Endothelial cell of umbilical vein (primary cell): ENCODE measurements at places on chromosomes 5 and 9. TPM values are rescaled to one million over a fixed set of nuclear protein-coding genes. Genes with fewer than 3 reads are reported as not detected.
A peak's percentile ranks its signal among the peaks of the same experiment; 100 is the strongest.

- no peak for DNase-seq
These were observed 428.2 kb downstream of the CDK5RAP2 start for GRCh38 chr9:120151806-120152205.

The SURF6 gene
- total RNA-seq, result 16.0 and 16.4 TPM in 2 replicates

GRCh38 chr5:53560506-53561191, at the start of gene NDUFS4:
NDUFS4 (plus strand) TSS chr5:53560639; CDS start chr5:53560663, 24 bp downstream.
- DNase-seq, result peak; percentile 85

- DNase-seq, result no peak
These were observed 6.6 kb upstream of the PTGS1 start for GRCh38 chr9:122364117-122364782.

DNA sequence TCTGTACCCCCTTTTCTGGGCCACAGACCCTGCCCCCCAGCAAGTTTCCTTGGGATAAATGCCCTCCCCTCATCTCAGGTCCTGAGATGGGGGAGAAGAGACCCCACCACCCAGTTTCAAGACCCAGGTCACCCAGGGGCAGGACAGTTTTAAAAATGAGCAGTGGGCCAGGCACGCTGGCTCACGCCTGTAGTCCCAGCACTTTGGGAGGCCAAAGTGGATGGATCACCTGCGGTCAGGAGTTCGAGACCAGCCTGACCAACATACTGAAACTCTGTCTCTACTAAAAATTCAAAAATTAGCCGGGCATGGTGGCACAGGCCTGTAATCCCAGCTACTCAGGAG, 6.1 kb downstream of the PTGES2 start:
- no peak for DNase-seq

DNA sequence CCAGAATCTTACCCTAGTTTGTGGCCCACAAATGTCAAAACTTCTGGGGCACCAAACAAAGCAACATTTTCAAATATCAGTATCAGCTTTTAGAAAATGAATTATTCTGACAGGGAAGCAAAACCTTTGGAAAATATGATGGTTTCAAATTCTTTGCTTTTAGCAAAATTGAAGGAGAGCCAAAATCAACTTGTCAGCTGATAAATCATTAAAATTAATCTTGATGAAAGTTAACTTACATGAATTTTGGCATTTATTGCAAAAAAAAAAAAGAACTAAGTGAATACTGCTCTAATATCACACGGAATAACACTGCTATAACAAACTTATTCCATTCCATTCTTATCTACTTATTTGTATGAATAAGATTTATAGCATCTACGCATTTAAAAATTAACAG, 158.1 kb upstream of the TARS1 start:
- peak; percentile 46 for DNase-seq
